ENCODE measurements at places on chromosomes 7 and 10.

GRCh38 chr7:132817949-132818348 lies 241.7 kb upstream of the PLXNA4 start:
- DNase-seq = no peak

- peak; percentile 49 for DNase-seq
Observed at GRCh38 chr7:35992436-35992835, 160.6 kb upstream of the EEPD1 start.

GRCh38 chr7:147664541-147664940 lies 926.0 kb upstream of the C7orf33 start:
- DNase-seq = no peak

DNA sequence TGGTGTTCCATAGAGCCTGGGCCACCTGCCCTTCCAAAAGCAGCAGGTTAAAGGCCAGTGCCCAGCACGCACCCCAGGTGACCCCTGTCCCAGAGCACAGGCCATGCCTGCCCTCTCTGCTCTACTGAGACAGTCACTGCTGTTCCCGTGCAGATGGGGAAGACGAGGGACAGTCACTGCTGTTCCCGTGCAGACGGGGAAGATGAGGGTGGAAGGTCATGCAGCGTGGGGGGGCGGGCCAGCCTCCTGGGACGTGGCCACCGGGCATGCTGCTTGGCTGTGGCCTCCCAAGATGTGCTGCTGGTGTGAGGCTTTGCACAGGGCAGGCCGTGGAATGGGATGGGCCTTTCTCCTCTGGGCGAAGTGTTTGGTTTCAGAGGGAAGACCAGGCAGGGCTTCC lies 18.4 kb downstream of the LRRC27 start:
- no peak for DNase-seq

GRCh38 chr7:149727053-149727898 lies 46.1 kb downstream of the ZNF467 start:
- no peak for DNase-seq

- no peak for DNase-seq
Observed at GRCh38 chr10:57094965-57095364, 733.9 kb upstream of the ZWINT start.

DNA sequence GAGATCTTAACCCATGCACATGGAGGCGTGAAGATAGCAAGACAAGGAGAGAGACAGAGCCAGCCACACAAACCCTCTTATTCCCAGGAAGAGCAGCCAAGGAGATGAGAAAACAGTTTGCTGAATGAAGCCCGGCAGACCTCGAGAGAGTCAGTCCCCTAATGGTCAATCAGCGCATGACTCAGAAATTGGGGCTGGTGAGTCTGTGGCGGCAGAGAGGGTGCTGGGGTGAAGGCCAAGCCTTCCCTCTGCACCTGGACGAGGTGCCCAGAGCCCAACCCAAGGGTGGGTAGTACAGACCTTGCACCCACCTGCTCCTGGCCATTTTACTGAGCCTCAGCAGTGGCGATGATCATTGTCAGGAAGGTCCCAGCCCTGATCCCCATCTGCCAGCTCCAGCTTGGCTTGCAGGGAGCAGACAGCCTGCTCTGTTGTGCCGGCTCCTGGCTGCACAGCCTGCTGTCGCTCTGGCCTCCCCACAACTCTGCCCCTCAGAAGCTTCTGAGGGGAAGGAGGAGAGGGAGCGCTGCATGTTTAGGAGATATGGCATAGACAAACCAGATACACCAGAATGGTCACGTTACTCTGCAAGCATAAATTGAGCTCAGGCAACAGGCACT lies 256.6 kb downstream of the RPS24 start:
- no peak for DNase-seq

- DNase-seq = peak; percentile 62
Observed at GRCh38 chr7:100089458-100090196, 858 bp downstream of the COPS6 start.

DNA sequence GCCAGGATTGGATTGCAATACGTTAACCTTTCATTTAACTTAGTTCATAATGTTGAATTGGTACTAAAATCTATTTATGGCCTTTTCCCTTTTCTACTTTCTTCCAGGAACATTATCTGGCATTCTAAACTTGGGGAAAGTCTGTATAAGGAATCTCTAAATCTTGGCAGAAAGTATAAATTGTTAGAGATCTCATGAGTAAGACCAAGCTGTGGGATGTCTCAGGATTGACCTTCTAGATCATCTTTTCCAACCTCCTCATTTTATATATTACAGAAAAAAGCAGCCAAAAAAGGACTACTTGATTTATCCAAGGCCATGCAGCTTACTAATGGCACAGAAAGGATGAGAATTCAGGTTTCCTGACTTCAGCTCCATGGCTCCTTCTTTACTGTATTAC lies 598.3 kb downstream of the INHBA start:
- no peak for DNase-seq
